ENCODE measurements at places on chromosomes 1 and 21.

GRCh38 chr1:184583849-184584248 is 170.8 kb downstream of the EDEM3 start:
- DNase-seq = no peak

DNA sequence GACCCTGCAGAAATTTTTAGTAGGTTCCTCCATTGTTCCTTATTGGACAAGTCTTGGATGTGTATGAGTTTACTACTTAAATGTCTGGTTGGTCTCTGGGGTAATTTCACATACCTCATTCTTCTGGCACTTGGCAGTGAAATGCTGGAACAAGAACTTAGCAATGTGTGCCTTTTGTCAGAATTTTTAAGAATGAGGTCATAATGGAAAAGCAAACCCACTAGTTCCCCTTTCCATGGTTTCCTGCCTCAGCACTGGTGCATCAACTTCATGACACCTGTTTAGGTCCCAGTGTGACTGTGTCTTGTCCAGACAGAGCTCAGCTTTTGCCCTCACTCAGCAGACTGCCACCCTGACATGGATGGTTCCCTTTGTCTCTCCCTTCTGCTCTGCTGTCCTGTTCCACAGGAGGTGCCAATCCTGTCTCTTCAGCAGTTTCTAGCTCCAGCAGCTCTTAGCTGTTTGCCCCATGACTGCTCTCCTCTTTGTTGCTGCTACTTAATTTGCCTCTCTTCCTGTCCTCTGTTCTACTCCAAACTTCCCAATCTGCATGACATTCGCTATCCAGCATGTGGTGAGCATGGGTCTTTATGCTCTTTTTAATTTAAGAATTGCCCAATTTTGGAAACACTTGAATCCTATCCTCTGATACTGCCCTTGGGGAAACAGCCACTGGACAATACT is 135.6 kb downstream of the CYYR1 start:
- DNase-seq = no peak

DNA sequence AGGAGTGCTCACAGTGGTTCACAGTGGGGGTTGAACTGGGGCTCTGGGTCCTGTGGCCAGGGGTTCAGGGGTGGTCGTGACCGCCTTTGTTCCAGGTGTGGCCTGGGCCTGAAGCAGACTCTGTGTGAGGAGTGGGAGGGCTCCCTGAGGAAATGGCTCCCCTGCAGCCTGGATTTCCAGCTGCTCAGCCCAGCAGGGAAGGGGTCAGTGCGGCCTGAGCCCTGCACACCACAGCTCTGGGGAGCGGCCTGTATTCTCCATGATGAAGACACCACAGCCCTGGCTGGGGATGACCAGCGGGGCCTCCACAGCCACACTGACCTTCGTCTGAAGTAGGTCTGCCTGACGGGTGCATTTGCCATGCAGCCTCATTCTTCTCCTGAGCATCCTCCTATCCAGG is 16.7 kb downstream of the PYCR2 start:
- no peak for DNase-seq

DNA sequence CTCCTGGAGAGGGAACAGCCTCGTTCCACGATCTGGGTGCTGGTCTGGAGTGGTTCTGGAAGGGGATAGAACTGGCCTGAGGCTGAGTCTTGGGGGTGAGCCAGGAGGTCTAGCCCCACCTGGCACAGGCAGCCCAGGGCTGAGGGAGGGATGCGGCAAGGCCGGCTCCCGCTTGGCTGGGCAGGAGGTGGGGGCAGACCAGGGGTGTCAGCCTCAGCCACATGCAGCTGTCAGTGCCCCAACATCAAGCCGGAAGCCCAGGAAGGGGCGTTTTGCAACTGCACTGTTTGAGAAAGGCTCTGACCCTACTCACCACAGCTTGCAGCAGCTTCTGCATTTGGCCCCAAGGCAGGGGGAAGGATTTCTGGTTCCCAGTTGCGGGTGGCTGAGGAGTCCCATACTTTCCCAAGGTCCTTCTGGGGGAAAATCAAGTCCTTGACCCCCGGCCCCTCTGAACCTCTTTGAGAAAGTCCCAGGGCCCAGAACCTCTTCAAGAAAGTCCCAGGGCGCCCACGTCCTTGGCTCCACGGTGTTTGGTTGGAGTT is 2.0 kb downstream of the EFHD2 start:
- DNase-seq = no peak

DNA sequence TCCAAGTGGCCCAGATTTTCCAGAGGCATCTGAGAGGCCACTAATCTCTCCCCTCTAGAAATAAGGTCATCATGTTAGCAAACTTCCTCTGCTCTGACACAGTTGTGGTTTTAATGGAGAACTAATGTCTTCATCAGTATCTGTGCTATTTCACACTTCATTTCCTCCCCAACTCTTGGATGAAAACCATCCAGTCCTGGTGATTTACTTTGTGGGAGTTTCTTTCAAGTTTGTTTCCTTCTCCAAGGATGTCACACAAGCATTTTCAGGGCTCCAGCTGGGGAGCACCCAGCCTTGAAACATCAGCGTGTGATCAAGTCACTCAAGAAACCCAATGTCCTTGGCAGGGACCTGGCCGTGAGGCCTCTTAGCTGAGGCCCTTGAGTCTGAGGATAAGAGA is 38.8 kb downstream of the TBX15 start:
- DNase-seq = no peak

DNA sequence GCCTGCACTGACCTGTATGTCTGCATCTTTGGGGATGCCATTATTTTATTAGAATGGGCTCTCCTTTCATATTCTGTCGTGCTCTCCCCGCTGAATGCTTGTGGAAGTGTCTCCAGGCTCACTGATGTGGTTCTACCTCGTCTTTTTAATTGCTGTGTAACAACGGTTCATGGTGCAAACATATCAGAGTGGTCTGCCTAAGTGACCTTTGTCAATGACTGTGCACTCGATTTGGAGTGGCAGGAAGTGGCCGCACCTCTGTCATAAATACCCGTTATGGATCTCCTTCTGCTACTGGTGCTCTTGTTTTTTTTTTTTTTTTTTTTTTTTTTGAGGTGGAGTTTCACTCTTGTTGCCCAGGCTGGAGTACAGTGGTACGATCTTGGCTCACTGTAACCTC is 38.3 kb downstream of the SPSB1 start:
- no peak for DNase-seq

- no peak for DNase-seq
Observed at GRCh38 chr21:42676808-42677207, 23.4 kb downstream of the PDE9A start.

GRCh38 chr1:230074270-230074669 is 7.2 kb downstream of the GALNT2 start:
- no peak for DNase-seq

Measured in AG09319 (cell line).